GM18507 (cell line): ENCODE measurements at places on chromosomes 7 and 10.

- DNase-seq = no peak
Observed at GRCh38 chr7:74280985-74281384, 8.2 kb upstream of the CLIP2 start.

DNA sequence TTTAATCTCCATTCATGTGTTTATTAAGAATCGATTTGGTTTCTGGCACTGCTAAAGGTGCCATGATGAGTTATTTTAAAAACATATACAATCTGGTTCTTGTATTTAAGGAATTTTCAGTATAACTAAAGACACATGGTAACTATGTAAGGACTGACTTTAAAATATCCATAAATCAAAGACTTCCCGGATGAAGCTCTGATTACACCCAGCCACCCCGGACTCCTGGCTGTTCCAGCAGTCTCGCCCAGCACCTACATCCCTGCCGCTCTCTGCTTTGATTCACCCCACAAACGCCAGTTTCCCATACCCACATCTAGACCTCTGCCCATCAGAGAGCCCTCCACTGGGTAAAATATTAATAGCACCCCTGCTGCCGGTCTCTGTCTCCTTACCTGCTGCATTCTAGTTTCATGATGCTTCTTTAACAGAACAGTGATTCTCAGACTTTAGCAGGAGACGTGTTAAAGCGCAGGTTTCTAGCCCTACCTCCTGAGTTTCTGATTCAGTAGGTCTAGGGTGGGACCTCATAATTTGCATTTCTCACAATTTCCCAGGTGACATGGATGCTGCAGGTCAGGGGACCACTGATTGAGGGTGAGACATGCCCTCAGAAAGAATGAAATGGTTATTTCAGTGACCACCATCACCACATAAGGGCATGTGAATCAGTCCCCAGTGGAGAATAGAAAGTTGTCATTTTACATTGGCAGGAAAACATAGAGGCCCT lies 185.7 kb downstream of the KIAA1217 start:
- DNase-seq = no peak

GRCh38 chr10:104308439-104308903 lies 29.8 kb downstream of the ITPRIP start:
- no peak for DNase-seq

- DNase-seq = no peak
Observed at GRCh38 chr7:155107126-155107525, 37.0 kb downstream of the HTR5A start.

- DNase-seq = no peak
Observed at GRCh38 chr10:60950300-60950699, 6.3 kb upstream of the RHOBTB1 start.

DNA sequence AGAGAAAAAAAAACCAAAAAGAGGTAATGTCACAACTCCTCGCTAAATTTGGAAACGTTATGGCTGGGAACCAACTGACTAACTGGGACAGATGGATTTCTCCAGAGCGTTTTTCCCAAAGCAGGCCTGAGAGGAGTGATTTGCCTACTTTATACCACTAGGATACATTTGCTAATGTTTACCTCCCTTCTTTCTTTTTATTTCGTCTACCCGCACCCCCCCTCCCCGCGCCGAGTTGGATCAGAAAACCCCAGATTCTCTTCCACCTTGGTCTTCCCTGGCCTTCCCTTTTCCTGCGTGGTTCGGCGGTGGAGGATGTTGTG lies 7.2 kb downstream of the CPA2 start:
- no peak for DNase-seq

DNA sequence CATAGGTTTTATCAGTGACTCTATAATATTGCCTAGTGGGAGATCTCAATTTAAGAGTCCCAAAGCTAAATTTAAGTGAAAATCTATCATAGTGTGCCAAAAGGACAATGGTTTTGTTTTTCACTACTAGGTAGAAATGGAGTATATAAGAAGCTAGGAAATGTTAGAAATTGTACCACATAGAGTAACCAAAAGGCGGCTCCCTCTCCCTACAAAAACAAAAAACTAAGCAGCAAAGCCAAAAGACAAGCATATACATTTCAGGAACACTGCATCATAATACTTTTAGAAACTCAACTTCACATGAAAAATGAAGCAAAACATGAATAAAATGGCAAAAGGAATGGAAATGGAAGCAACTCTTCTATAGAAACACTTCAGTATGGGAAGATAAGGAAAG lies 271.6 kb downstream of the CACNA2D1 start:
- no peak for DNase-seq

- no peak for DNase-seq
Observed at GRCh38 chr7:133601617-133602016, 348.7 kb downstream of the EXOC4 start.

GRCh38 chr7:133773601-133774000 lies 353.5 kb upstream of the LRGUK start:
- no peak for DNase-seq

DNA sequence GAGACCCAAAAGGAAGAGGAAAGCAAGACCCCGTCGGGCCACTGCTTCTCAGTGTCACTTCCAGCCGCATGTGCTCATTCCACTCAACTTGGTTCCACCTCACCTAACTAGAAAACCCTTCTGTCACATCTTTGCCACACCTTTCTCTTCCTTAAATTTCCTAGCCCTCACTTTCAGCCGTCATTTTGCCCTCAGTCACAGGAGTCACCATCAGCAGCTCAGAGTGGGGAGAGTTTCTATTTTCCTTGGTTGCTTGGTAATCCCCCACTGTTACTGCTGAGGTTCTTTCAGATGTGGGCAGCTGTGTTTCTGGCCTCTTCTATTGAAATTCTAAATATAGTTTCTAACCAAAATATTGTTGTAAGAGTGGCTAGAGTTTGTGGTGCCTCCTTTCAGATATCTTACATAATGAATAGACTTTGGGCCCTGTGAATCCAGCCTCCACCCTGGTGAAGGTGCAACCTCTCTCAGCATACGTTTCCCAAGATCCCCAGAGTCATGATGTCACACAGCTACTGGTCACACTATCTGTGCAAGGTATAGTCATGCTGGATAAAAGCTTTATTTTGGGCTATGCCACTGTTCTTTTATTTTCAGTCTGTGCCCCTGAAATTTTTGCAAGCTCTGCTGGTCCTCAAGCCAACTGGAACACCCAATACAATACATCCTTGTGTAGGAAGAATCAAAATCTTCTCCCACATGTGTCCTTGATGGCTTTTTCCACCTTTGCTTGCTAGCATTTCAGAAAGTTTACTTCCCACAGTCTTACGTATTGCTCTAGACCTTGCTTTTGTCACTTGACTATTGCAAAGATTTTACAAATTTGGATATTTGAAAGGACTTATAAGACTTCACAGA lies 9.2 kb downstream of the AGBL3 start:
- peak; percentile 8 for DNase-seq

GRCh38 chr10:22536620-22537019 lies 177.8 kb downstream of the PIP4K2A start:
- no peak for DNase-seq

DNA sequence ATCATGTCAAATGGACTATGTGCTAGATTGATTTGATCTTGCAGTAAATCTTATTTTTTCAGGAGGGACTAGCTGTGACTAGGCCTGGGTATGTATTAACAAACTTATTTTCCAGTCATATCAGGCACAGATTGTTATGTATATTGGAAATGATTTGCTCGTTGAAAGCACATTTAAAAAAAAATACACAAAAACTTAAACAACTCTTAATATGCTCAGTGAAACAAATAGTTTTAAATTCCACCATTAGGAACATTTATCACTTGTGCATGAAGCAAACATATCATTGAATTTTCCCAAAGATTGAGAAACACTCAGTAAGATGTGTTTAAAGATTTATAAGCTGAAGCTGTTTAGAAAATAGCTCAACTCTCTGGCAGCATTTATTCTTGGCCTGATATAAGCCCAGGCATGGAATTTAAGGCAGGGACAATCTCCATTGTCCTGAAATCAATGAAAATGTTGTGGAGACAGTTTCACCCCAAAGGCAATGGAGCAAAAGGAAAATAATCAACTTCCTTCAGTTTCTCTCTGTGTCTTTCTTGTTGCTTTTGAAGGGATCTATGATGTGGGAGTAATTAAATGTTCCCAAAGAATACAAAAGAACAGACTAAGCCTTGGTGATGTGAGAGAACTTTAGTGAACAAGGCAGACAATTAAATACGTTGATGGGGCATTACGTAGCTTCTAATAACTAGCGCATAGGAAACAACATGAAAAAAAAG lies 250.3 kb downstream of the GPR37 start:
- DNase-seq = no peak

DNA sequence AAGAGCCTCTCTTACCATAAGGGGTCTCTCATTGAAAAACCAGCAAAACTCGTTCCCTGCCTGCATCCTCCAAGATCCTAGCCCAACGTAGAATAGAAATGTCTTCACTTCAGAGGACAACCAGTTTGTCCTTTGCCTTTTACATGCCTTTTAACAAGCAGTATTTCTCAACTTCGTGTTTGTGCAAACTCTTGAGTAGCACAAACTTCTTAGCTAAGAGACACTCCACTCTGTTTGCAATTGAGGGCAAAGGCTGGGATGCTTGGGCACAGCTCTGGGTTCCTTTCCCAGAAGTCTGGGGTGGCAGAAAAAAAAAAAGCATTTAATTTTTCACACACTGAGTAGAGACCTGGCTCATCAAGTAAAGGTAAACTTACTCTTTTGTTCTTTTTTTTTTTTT lies 19.5 kb upstream of the KCTD7 start:
- DNase-seq = no peak

DNA sequence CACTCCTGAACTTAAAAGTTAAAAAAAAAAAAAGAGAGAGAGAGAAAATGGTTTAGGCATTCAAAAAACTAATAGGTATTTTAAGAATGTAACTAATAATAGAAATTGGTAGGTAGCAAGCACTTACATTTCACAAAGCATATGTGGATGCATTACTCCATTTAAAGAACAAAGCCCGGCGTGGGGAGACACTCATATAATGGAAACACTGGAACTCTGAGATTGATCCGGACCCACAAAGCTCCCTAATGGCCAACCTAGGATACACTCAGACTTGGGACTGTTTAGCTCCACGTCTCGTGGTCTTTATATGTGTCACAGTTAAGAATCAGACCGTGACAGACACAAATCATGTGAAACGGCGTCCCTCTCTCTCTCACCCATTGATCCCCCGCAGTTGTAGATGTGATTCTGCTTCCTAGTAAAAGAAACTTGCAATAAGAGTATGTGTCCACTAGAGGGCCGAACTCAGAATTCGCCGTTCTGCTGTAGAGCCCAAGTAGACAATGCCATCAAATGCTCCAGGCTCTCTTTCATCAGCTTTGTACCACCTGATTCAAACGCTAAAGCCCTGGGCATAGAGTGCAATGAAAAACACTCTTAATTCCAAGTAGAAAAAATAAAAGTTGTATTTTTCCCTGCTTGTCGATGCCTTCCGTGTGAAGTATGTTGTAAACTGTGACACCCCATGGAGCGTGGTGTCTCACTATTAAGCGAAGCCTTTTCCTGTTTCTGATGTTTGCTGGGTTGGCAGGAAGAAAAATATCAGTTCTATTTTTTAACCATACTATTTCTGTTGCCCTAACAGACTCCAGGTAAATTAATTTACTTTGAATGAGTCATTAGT lies 429.0 kb upstream of the MTPN start:
- peak; percentile 4 for DNase-seq

DNA sequence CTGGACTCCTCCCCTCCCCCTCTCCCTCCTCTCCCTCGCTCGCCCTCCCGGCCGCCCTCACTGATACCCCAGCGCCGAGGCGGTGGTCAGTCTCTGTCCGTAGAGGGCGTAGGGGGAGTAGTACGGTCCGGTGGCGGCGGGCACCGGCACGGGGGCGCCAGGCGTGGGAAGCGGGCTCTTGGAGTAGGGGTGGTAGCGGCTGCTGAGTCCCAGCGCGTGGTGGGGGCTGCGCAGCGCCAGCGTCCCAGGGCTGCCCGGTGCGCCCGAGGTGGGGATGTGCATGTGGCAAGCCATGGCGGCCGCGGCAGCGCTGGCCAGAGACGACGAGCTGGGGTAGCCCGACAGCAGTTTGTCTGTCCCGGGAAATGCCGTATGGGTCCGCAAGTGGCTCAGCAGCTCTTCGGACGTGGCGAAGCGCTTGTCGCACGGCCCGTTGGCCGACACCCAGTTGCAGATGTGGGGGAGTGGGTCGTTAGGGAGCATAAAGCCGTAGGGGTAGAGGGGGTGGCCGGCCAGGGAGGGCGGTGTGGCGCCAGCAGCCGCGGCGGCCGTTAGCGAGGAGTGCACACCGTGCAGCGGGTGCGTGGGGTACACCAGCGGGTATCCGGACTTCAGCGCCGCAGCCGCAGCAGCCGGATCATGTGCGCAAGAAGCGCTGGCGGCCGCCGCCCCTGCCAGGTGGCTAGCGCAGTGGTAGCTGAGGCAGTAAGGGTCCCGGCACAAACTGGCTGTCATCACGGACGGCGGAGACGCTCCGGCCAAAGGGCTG lies 2.7 kb downstream of the ZNF503 start:
- no peak for DNase-seq
